ENCODE measurements at places on chromosomes 16 and 17.

- DNase-seq, result no peak
These were observed 3.1 kb upstream of the WWOX start for GRCh38 chr16:78096386-78096785.

GRCh38 chr17:82838386-82839063 lies 1.3 kb downstream of the ZNF750 start:
- peak; percentile 73 for DNase-seq

DNA sequence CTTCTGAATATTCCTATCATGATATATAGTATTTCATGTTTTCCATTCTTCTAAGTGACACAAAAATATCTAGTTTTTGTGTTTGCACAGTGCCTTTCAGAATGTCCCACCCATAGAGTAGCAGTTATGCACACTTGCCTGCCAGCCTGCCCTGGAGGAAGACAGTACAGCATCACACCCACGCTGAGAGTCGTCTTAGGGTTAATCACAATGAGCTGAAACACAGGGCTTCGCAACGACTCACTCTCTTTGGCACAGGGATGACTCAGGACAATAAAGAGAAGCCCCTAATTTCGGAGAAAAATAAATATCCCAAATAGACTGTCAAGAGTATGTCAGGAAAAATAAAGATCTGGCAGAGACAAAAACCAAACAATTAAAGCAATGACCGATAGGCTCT lies 11.6 kb upstream of the NDUFAB1 start:
- DNase-seq, result no peak

- DNase-seq, result no peak
These were observed 39.3 kb downstream of the MSI2 start for GRCh38 chr17:57295526-57296023.

GRCh38 chr17:62670202-62670821 lies 42.8 kb downstream of the MRC2 start:
- no peak for DNase-seq

- DNase-seq, result no peak
These were observed 802.5 kb downstream of the CDH8 start for GRCh38 chr16:61233713-61234112.

- DNase-seq, result no peak
These were observed 22.1 kb upstream of the B4GALNT2 start for GRCh38 chr17:49110509-49110908.

- DNase-seq, result no peak
These were observed 348.7 kb upstream of the TNRC6C start for GRCh38 chr17:77609553-77610517.

GRCh38 chr16:19809121-19809635 lies 75.5 kb downstream of the GPRC5B start:
- peak; percentile 42 for DNase-seq

- DNase-seq, result no peak
These were observed 12.5 kb downstream of the GSE1 start for GRCh38 chr16:85625485-85626117.

DNA sequence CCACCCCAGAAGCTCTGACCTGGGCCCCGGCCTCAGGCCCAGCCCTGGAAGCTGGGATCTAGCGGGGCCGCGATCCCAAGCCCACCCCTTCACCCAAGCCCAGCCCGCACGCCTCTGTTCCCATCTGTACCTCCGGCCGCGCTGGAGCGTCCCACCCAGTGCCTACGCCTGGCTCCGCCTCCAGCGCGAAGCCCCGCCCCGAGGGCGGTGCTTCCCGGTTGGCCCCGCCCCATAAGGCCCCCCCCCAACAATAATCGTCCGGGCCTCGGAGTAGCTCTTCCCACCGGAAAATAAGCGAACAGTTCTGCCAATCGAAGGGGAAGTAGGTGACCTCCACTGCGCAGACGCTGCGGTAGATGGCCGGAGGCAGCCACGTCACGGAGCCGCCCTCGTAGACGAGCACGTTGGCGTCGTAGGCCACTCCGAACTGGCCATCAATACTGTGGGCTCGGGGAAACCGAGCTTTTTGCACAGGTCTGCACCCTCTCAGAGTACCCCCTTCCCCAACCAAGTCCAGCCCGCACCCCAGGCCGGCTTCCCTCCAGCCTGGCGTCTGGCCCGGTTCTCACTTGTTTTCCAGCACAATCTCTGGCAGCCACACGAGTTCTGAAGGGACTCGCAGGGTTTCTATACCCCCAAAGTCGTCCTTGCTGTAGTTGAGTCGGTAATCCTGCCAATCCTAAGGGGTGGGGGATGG lies 1.1 kb downstream of the CHRNE start:
- peak; percentile 66 for DNase-seq

GRCh38 chr16:71426069-71426879 lies 15.6 kb downstream of the TLE7 start:
- no peak for DNase-seq

DNA sequence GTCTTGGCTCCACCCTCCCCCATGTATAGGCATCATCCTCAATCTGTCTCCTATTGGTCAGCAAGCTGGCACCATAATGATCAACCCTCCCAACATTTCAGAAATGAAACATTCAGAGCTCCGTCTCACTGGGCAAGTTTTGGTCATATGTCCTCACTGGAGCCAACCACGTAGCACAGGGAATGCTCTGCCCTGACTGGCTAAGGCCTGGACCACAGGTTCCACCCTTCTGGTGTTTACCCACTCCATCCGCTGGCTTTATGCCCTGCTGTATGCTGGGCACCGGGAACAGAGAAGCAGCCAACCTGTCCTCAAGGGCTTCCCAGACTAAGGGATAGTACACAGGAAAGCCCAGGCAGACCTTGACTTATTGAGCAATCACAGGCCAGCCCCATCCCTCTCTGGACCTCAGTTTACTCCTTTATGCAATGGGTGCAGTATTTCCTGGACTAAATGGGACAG lies 20.5 kb downstream of the MYO15A start:
- no peak for DNase-seq

- DNase-seq, result peak; percentile 84
These were observed 792 bp downstream of the TMEM231 start for GRCh38 chr16:75555213-75555706.

- no peak for DNase-seq
These were observed 38.2 kb downstream of the PSME3IP1 start for GRCh38 chr16:57147381-57148221.

- peak; percentile 90 for DNase-seq
These were observed 29.5 kb downstream of the SRL start for GRCh38 chr16:4212211-4212933.

DNA sequence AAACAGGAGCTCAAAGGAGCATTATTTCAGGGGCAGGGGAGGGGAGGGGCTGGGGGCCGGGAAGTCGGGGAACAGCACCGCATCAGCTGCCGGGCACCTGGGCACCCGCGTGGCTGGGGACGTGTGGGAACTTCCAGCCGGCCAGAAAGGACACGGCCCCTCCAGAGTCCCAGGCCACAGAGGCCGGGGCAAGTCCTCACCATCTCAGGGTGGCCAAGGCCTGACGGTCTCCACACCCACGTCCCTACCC lies 1.1 kb downstream of the PGAP6 start:
- no peak for DNase-seq

DNA sequence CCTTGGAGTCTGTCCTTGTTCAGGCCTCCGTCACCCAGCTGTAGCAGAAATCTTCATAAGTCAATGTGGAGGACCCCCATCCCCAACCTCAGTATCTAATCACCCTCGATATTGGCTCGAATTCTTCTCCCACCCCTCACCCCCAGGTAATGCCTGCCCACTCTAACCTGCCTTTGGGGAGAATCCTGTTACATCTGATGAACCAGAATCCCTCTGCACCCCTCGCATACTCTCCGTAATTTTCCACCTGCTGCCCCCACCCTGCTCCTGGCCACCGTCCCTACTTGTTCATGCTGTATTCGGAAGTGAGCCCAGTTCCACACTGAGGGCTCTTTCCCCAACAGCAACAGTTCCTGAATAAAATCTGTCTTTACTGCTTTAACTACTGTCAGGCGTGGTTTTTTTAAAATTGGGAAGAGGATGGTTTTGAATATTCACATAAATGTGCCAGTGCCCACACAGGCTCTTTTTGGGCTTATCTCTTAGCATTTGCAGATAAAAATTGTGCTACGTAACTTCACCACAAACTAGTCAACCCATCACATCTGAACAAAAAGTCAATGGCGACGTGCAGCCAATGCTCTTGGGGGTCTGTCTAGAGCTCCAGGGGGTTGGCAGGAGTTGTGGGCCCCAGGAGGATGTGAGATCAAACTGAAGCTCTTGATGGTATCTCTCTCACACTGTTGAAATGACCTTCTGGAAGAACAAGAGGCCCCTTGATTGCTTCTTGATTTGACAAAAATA lies 73.7 kb downstream of the NETO2 start:
- DNase-seq, result no peak

GRCh38 chr17:38418693-38419507 lies 9.4 kb upstream of the ARHGAP23 start:
- no peak for DNase-seq

- DNase-seq, result no peak
These were observed 54.8 kb downstream of the PSMD12 start for GRCh38 chr17:67311575-67311974.

- DNase-seq, result peak; percentile 84
These were observed 19.4 kb downstream of the CEP295NL start for GRCh38 chr17:78883533-78884131.

GRCh38 chr17:18896947-18897346 lies 39.0 kb downstream of the PRPSAP2 start:
- DNase-seq, result no peak

- DNase-seq, result no peak
These were observed 21.5 kb upstream of the BRIP1 start for GRCh38 chr17:61884864-61885263.

DNA sequence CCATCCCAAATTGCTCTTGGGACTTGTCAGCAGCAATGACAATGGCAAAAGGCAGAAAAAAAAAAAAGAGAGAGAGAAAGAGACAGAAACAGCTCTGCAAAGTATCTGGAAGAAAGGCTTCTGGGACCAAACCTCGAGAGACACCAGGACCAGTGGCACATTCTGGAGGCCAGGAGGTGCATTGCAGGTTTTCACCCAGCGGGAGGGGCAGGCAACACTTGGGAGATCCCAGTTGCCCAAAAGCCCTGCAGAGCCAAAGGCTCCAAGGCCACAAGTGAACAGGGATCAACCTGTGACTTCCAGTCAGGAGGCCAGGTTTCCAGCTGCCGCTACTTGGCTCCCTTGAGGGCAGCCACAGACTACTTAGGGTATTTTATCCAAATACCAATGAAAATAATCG lies 110.8 kb upstream of the CDH5 start:
- no peak for DNase-seq

- no peak for DNase-seq
These were observed 80.3 kb downstream of the MRTFB start for GRCh38 chr16:14151256-14152030.

DNA sequence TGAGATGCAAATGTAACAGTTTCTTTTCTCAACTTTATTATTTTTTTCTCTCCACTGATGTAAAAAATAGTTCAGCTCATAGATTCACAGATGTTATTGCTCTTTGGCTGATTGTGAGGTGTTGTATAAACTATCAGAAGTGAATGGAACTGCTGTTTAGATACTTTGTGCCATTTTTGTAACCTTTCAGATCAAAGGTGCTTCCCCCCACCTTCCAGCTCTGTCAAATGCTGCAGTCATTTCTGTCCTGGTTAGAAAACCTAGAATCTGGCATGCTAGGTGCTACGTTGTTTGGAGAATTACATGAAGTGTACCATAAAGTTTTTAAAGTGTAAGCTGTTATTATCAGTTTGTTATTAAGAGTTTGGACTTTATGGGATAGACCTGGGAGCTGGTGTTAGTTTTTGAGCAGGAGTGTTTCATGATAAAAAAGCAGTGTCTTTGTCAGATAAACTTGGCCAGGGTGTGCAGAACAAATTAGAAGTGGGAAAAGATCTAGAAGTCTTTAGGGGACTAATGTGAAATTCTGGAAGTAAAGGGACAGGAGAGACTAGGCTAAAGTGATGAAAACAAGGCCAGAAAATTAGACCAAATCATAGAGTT lies 1.8 kb upstream of the WIPI1 start:
- no peak for DNase-seq

DNA sequence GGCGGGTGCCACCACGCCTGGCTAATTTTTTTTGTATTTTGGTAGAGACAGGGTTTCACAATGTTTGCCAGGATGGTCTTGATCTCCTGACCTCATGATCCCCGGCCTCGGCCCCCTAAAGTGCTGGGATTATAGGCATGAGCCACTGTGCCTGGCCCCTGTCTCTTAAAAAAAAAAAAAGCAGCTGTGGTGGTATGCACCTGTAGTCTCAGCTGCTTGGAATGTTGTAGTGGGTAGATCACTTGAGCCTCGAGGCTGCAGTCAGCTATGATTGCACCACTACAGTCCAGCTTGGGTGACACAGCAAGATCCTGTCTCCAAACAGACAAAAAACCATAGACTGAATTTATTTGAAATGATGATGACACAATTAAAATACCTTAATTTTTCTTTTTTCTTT lies 24.3 kb downstream of the CDK12 start:
- DNase-seq, result no peak

DNA sequence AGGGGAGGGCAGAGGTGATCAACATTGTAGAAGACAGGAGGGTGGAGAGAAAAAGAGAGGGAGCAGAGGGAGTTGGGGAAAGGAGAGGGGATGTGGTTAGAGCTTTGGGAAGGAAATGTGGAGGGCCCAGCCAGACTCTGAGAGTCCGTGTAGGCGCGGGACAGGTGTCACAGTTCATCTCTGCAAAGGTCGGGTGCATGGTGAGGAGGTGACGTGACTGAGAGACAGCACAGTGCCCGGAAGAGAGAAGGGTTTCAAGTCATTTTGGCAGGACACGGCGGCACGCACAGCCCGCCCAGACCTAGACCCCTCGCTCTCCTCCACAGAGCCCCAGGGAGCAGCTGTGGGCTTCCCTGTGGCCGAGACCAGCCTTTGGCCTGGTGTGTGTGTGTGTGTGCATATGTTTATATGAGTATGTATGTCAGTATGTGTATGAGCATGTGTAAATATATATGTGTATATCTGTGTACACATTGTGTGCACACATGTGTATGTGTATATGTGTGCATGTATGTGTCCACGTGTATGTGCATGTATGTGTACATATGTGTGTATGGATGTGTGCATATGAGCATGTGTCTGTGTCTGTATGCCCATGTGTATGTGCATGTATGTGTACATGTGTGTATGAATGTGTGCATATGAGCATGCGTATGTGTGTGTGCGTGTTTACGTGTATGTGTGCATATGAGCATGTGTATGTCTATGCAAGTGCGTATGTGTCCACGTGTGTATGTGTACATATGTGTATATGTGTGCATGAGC lies 104.6 kb downstream of the SEC14L1 start:
- DNase-seq, result no peak

DNA sequence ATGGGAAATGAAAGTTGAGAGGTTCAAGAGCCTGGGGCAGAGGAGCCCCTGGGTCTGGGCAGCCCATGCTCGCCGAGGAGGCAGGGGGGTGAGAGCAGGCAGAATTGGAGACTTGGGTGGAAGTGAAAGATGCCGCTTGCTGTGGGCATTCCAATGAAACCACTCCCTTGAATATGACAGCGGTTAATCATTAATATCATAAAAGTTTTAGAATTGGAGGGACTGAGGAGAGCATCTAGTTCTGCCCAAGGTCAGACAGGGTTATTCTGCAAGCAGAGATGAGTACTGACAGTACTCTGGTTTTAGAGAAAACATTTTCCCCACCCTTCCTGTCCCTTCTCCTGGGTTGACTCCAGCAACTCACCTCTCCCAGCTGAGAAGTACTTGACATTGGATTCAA lies 180.2 kb downstream of the MSI2 start:
- DNase-seq, result no peak

GRCh38 chr17:47286198-47286914 lies 32.7 kb downstream of the ITGB3 start:
- no peak for DNase-seq
